ENCODE measurements at places on chromosomes 3 and 15.

DNA sequence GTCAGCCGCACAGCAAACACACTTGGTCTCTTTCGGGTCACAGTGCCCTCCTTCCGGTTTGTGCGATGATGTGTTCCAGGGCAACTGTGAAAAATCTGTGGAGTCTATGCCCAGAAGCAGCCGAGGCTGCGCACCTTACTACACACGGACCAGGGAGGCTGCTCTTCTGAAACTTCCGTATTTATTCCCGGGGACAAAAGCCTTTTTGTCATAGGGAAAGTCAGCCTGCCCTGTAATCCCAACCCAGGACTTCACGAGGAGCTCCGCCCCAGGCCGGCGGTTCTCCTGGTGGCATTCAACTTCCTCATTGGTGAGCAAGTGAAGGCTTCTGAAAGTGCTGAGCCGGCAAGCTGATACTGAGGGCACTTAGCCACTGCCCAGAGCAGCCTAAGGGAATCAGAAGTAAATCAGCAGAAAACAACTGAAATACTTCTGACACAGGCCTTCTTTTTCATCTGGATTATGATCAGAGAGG is 126.5 kb downstream of the FMN1 start:
- DNase-seq = no peak

DNA sequence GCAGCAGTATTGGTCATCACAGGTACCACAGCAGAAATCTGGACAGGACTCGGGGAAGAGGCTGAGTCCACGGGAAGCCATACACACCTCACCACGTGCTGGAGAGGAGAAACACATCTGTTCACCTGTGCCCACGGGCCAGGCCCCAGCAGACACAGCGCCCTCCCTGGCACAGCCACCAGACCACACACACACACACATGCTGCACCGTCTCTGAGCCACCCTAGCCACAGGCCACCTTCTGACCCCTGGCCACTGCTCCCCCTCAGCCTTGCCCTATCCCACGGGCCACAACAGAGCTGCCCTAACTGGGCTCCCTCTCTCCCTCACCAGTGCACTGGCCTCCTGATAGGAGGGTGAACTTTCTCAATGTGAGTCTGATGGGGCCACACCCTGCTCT is 2.8 kb downstream of the SHISA5 start:
- no peak for DNase-seq

- no peak for DNase-seq
Measured at GRCh38 chr3:88997260-88997659, 110.2 kb upstream of the EPHA3 start.

DNA sequence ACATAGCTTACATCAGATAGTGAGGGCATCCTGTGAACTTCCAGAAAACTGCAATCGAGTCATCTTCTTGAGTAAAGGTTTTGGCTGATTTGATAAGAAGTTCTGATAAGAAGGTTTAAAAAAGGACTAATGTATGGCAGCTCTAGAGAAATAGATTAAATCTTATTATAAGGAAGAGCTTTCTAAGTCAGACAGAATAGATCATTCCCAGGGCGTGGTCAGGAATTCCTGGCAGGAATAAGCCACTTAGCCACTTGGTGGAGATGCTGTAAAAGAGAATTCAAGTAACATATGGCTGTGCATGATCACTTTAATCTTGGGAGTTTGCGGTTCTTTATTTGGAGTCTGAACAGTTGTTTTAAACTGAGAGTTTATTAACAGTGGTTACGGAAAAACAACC is 17.4 kb downstream of the PGBD4 start:
- DNase-seq = no peak

DNA sequence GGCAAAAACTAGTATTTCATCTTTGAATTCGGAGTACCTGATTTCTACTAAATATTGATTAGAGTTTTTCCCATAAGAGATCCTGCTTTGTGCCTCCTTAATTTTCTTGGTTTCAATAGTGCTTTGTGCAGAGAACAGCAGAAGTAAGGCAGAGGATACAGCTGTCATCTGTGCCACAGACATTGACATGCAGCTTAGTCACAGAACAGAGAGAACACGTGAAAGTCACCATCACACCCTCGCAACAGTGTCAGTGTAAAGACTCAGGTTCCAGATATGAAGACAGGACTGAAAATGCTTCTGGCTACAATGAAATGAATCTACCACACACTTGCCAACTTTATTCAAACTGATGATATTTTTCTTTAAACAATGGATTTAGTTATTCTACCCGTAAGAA is 942.8 kb upstream of the CFAP20DC start:
- no peak for DNase-seq

DNA sequence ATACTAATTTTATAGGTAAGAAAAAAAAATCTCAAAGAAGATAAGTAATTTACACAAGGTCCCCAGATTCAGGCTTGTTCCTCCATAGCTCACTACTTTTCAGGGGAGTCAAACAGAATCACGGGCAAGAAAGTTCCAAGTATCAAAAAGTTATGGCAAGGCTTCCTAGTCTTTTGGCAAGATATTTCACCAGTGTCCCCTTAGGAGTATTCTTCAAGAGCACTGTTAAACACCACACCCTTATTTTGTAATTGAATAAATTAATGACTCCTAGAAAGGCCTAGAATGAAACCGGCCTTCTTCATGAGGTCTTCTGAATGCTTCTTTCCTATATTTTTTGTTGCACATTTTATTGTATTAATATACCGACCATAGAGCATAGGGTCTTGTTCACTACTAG is 109.7 kb downstream of the MYLK start:
- DNase-seq = no peak

- peak; percentile 70 for DNase-seq
Measured at GRCh38 chr15:78241017-78241416, 6.7 kb upstream of the ACSBG1 start.

DNA sequence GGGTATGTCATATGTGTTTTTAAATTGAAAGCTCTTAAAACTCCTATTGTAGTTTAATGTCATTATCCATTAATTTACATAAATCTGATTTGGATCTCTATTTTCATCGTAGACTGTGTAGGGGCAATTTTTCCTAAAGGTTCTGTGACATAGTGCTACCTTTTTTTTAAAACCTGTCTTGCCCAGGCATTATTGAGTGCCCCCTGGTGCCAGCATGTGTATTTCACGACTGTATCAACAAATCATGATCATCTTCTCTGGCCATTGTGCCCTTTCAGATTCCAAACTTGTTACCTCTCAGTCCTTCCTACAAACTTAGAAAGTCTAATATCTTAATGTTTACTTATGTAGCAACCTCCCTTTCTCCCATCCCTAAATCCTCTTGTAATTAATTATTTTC is 97.2 kb upstream of the FLNB start:
- no peak for DNase-seq

DNA sequence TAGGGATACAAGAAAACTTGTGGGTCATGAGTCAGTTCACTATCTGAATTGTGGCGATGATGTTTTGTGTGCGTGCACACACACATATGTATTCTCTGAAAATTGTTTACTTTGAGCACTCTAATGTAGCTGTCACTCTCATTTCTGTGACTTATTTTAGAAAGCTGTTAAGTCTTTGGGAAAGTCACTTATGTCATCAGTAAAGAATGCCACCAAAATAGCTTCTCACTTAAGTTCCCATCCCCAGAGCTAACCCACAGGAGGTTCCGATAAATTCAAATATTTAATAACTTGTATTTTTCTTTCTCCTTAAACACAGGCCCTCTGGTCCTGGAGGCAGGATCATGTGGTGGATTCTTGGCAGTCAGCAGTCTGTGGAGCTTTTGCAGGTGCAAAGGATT is 138.3 kb downstream of the LRIG1 start:
- DNase-seq = no peak

DNA sequence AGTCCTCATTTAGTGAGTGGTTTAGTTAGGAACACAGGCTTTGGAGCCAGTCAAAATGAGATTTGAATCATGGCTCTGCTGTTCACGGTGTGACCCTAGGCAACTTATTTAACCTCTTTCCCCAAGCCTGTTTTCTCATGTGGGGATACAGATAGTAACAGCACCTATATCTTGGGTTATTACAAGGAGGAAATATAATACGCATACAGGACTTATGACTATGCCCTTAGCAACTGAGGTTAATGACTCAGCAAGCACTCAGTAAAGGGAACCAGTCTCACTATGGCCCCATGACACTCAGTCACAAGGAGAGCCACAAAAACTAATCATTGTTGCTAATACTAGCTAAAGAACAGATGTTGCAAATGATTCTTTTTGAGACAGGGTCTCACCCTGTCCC is 45.9 kb downstream of the SUMF1 start:
- no peak for DNase-seq

- no peak for DNase-seq
Measured at GRCh38 chr3:192860454-192860853, 57.2 kb downstream of the MB21D2 start.

DNA sequence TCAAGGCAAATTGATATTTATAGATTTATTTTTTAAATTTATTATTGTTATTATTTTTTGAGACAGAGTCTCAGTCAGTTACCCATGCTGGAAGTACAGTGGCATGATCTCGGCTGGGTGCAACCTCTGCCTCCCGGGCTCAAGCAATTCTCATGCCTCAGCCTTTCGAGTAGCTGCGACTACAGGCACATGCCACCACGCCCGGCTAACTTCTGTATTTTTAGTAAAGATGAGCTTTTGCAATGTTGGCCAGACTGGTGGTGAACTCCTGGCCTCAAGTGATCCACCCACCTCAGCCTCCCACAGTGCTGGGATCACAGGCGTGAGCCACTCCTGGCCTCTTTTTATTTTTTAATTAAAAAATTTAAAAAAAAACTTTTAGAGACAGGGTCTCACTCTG is 19.0 kb downstream of the SPG21 start:
- DNase-seq = no peak

GRCh38 chr15:82788496-82788895 is 17.4 kb downstream of the FSD2 start:
- no peak for DNase-seq

DNA sequence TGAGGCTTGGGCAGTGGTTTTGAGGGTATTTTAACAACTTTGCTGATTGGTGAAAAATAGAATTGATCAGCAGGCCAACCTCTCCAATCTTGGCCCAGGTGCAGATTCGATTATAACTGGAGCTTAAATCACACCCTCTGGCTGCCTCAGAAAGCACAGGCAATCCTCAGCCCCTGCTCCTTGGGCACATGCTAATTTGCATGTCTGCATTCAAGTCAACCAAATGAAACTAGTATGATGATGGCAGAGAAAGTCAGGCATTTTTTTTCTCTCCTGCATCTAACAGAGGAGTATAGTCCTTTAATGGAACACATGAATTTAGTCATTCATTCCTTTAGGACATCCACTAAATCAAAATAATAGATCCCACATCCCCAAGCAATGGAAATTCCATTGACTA is 16.8 kb upstream of the NMNAT3 start:
- no peak for DNase-seq

DNA sequence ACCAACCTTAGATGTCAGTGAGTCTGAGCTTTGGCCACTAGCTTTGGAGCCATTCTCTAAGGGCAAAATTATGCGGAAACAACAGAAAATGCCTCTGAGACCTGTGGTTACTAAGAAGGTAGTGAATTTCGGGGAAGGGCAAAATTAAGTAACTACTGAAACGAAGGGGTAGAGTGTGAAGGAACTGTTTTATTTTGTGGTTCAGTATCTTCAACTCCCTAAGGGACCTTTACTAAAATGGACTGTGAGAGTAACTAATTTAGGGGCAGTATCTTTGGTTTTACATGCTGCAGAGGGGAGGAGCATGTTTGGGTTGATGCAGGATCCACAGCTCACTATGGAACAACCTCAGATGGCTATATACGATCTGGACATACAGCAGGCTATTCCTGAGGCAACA is 8.0 kb upstream of the ALG1L2 start:
- DNase-seq = no peak

DNA sequence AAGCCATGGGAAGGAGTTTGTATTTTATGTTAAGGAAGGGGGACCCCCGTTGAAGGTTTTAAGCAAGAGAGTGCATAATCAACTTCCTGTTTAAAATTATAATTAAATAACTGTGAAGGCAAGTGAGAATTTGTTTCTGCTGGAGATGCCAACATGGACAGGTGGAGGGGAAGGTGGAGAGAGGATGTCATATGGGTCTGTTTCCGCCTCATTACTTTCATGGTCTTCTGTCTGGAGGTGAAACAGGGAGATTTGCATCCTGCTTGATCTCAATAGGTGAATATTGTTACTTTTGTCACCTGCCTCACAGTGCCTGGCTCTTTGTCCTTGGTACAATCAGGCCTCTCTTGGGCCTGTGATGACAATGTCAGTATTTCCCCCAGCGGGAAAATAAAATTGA is 300.6 kb upstream of the LMCD1 start:
- DNase-seq = no peak

GRCh38 chr3:50811893-50812292 is 137.2 kb downstream of the DOCK3 start:
- no peak for DNase-seq
